Choroid plexus epithelial cell (primary cell): ENCODE measurements at places on chromosomes 2 and 18.

DNA sequence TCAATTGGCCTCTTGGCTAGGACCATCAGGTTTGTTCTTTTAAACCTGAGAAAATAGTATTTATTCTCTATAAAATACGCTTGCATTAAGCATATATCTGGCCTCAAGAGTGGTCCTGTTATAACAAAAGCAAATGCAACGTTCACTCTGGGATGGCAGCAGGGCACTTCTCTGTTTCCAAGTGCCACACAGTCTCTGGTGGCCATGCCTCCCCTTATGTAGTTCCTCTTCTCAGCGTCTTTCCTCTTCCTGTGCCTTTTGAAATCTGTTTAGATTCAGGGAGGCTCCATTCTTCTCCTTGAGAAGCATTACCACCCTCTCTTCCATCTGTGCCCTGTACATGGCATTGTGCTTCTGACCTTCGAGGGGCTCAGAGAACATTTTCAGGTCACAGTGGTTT is 51.9 kb downstream of the TSHZ1 start:
- no peak for DNase-seq

DNA sequence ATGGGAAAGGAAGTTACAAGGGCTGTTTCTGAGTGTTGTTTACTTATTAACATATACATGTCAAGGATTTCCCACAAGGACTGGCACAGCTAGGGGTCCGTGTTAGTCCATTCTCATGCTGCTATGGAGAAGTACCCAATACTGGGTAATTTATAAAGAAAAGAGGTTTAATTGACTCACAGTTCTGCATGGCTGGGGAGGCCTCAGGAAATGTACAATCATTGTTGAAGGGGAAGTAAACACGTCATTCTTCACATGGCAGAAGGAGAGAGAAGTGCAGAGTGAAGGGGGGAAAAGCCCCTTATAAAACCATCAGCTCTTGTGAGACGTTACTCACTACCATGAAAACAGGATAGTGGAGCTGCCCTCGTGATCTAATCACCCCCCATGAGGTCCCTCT is 128.9 kb upstream of the CELF4 start:
- DNase-seq, result no peak

DNA sequence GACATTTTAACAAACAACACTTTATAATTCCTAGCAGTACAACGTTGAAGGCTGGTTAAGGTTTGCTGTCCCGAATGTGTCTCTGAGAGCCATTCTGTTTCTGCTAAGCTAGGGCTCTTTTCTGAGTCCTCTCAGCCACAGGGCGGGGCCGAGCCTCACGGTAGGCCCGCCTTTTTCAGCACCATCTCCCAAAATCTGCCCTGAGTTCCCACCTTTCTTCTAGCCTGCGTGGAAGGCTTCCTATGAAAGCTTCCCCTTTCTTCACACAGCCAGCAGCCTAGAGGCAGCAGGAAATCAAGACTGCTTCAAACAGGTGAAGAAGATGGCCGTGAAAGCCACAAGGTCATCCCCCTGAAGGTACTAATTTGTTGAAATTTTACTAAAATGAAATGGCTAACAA is 255.5 kb downstream of the CDH2 start:
- no peak for DNase-seq

- DNase-seq, result peak; percentile 58
Measured at GRCh38 chr2:46298522-46299353, 1.5 kb downstream of the EPAS1 start.

GRCh38 chr18:13452388-13452811 is 233.8 kb downstream of the LDLRAD4 start:
- DNase-seq, result peak; percentile 85

DNA sequence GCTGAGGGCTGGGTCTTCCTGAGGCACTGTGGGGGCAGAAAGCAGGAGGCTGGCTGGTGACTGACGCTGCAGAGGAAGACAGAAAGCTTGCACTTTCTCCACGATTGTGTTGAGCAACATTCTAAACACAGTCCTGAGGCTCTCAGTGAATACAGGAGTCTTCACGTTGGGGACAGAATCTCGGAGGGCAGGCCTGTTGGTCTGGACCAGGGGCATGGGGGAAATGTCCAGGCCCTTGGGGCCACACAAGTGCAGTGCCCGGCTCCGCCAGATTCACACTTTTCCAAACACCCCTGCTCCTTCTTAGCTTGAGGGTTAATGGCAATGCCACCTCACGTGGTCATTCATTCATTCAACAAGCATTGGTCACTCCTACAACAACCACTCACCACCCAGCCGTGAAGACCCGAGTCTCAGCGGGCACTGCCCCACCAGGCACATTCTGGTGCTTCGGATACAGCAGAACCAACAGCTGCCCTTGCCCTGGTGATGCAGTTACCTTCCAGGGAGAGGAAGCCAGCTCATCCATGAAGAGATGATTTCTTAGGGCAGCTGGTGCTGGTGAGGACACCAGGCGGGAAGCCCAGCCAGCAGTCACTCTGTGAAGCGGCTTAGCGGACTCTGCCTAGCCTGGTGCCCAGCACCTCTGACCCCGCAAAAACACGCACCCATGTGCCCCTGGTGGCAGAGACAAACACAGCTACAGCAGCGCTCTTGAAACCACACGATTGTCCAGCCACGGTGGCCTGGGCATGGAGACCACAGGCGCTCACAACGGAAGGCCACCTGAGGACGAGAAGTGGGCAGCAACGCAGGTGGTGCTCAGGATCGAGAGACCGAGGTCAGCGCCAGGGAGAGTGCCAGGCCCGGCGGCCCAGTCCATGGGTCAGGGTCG is 10.9 kb upstream of the GPC1 start:
- DNase-seq, result no peak

DNA sequence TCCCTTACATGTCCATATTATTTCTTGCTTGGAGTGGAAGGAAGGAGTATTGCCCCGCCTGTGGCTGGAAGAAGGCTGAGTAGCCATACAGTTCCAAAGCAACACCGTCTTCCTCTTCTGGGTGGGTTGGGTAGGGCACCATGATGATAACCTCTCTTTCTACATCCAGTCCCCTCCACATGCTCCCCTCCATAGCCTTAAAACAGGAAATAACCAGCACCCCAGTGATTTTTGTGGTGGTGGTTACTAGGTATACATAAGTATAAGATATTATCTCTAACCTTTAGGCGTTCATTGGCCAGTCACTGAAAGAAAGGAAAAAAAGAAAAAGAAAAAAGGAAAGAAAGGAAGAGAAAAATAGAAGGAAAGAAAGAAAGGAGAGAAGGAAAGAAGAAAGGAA is 63.1 kb downstream of the CXCR4 start:
- no peak for DNase-seq

- DNase-seq, result peak; percentile 50
Measured at GRCh38 chr2:16640867-16641266, 24.8 kb downstream of the CYRIA start.

DNA sequence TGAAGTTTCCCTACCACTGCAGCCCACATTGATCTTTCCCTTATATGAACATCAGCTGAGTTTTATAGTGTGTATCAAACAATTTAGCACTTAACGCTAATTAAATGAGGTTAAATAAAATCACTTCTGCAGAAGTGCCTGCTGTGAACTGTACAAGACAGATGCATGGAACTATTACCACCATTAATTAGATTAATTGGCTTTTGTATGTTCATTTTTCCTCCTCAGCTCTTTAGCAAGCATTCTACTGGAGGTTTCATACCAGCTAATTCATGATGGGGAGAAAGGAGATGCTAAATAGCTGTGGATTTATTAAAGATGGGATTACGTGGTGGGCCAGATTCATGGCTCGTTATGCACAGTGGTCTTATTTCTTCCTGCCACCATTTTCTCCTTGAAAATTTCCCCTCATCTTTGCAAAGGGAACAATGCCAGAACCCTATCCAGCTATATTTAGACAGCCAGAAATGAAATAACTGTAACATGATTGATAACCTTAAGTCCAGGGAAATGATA is 96.7 kb downstream of the CNTNAP5 start:
- no peak for DNase-seq

GRCh38 chr2:105768961-105769452 is 24.3 kb downstream of the NCK2 start:
- no peak for DNase-seq

- DNase-seq, result no peak
Measured at GRCh38 chr2:120396013-120396860, 50.3 kb downstream of the INHBB start.

DNA sequence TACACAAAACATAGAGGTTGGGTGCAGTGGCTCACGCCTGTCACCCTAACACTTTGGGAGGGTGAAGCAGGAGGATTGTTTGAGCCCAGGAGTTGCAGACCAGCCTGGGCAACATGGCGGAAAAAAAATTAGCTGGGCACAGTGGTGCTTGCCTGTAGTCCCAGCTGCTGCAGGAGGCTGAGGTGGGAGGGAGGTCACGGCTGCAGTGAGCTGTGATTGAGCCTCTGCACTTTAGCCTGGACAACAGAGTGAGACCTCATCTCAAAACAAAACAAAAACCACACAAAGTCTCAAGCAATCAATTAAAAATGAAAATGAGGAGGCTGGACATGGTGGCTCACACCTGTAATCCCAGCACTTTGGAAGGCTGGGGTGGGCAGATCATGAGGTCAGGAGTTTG is 4.9 kb downstream of the NOP58 start:
- no peak for DNase-seq

- no peak for DNase-seq
Measured at GRCh38 chr2:19377717-19378116, 19.3 kb upstream of the OSR1 start.

- no peak for DNase-seq
Measured at GRCh38 chr2:108632332-108633160, 86.7 kb upstream of the RANBP2 start.

- DNase-seq, result no peak
Measured at GRCh38 chr2:136402281-136402680, 284.3 kb upstream of the CXCR4 start.

DNA sequence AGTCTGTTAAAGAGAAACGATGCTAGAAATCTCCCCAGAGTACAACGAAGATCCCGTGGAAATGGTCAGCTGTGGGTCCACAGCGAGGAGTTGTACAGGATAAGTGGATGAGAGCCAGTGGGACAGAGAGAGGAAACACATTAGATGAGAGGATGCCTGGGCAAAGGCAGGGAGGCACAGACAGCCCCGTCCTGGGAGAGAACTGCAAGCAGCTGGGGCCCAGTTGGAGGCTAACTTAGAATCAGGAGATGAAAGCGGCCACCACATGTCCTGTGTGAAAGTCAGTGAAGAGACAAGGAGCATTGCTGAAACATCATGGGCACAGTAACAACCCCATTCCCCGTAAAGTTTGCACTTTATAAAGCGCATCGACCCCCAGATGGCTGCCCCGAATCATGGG is 157.5 kb downstream of the RAPGEF4 start:
- no peak for DNase-seq

- DNase-seq, result peak; percentile 52
Measured at GRCh38 chr2:203583701-203584100, 48.6 kb upstream of the RAPH1 start.

DNA sequence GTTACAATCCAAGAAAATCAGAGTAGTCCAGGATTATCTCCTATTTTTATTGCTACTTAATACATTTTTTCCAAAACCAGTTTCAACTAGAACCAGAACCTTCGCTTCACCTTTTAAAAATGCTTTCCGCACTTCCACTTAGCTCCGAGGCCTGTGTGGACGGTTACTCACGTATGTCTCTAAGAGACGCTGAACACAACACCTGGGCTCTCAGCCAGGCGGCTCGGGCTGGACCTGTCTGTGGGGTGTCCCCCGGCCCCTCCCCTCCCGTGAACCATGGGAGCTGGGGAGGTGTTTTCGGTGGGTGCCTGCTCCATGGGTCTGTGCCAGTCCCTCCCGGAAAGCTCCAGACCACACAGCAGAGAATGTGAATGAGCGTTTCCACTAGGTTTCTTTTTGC is 223.8 kb downstream of the GLI2 start:
- DNase-seq, result no peak

GRCh38 chr2:234989183-234989701 is 37.4 kb downstream of the SH3BP4 start:
- DNase-seq, result no peak

- DNase-seq, result peak; percentile 96
Measured at GRCh38 chr2:28137221-28137620, 246.7 kb downstream of the BABAM2 start.

DNA sequence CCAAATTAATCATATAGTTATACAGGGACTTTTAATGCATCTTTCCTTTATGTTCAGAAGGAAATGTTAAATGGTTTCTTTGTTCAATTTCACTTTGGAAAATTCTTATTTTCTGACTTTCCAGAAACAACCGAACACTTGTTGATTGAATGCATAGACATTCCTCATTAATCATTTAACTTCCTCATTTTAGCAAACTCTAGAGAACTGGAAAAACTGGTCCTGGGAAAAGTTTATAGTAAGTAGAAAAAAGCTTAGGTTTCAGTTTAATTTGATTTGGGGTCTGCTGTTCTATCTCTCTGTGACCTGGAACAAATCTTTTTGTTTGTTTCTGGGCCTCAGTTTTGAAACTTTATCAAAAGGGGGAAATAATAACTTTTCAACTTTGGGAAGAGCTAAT is 320.4 kb downstream of the CMPK2 start:
- no peak for DNase-seq

- DNase-seq, result peak; percentile 51
Measured at GRCh38 chr18:63850020-63850419, 37.5 kb upstream of the SERPINB2 start.

- peak; percentile 86 for DNase-seq
Measured at GRCh38 chr2:219433666-219434467, 776 bp upstream of the SPEG start.

DNA sequence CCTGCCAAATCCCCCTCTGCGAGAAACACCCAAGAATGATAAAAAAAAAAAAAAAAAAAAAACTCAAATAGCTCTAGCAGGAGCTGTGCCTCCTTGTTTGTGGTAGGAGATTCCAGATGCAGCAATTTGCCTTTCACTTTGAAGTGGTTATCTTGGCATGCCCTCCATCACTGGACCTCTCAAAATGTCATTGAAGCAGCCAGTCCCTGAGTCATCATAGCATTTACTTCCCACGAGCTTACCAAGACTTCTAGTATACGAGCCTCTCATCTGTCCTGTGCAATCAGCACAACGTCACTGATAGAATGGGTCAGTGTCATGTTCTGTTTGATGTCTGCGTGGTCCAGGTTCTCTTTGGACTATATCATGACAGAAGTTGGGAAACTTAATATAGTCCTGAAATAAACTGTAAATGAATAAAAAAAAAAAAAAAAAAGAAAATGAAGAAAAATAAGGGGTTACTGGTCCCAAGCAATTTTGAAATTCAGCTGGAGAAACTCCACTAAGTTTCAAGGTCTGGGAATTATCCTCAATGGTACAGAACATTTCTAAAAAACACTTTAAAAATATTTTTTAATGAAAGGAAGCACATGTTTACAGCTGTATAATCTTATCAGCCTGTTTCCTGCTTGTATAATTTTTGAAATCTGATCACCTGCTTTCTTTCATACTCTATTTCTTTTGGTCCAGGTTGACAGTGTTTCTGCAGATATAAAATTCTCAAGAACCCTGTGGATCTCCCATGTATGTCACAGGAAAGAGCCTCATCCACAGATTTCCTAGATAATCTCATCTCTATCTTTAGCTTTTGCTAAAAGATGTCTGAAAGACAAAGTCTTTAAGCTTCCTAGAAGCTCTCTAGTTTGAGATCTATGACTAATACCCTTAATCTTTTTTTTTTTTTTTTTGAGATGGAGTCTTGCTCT is 74.1 kb upstream of the EHBP1 start:
- no peak for DNase-seq
